Activated CD4-positive, alpha-beta T cell treated with anti-CD3 and anti-CD28 coated beads, Interleukin-2, amount 50 U/mL, for 48 hours (primary cell): ENCODE measurements at places on chromosomes 5 and 9.

- DNase-seq = peak; percentile 25
Observed at GRCh38 chr9:99013550-99013949, 69.8 kb downstream of the COL15A1 start.

- no peak for DNase-seq
Observed at GRCh38 chr5:176610435-176610773, 448 bp upstream of the GPRIN1 start.

DNA sequence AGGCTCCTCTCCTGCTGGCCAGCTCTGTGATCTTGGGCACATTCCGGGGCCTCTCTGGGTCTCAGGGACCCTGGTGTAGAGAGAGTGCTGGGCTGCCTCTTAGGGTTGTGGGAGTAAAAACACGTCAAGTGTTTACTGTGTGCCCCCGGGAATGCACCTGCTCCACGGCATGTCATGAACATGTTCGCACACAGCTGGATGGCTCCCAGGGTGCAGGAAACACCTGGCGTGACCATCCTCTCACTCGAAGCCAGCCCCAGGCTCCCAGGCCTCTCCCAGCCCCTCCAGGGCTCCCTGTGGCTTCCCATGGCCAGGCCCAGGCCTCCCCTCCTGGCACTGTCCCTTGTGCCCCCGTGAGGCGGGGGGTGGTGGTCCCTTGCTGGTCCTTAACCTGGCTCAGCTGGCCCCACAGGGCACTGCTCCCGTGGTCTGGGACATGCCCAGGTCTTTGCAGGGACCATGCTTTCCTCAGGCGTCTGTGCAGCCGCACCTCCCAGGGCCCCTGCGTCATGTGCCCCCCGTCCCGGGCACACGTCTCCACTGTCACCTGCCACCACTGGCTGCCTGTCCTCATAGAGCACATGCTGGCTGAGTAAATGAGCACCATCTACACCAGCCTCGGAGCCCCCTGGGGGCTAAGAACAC lies 44.9 kb downstream of the SLC6A3 start:
- DNase-seq = no peak

GRCh38 chr5:75466006-75466716 lies 45.3 kb downstream of the CERT1 start:
- DNase-seq = no peak

DNA sequence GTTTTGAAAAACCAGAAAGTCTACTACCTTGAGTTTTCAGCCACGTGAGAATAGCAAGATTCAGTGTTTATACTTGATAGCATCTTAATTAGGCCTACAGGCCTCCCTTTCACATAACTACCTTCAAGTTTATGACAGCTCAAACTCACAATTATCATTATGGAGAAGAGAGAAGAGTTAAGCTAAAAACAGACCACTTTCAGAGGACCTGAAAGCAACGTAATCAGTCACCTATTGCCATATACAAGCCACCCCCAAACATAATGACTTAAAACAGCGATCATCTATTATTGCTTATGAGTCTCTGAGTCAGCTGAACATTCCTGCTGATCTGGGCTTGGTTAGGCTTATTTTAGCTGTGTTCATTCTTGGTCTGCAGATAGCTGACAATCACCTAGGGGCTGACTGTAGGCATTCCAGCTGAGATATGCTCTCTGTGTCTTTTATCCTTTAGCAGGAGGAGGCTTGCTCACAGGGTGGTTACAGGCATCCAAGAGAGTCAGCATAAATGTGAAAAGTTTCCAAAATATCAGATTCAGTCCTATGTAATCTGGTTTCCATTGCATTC lies 130.9 kb downstream of the COX7C start:
- DNase-seq = no peak

DNA sequence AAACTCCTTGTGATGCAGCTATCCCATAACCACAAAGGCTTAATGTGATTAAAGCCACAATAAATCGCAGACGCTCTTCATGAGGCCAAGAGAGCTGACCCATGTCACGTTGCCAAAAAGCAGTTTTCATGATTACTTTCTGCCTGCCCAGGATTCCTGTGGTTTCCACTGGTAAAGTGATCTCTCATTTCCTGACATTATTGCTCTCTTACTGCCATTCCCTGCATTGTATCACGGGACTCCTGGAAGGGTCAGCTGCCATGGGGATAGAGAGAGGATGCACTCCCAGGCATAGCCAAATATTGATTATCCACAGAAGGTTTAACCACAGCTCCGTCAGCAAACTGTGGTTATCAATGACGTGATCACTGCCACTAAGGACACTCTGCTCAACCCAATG lies 103.8 kb upstream of the SLC1A3 start:
- no peak for DNase-seq

DNA sequence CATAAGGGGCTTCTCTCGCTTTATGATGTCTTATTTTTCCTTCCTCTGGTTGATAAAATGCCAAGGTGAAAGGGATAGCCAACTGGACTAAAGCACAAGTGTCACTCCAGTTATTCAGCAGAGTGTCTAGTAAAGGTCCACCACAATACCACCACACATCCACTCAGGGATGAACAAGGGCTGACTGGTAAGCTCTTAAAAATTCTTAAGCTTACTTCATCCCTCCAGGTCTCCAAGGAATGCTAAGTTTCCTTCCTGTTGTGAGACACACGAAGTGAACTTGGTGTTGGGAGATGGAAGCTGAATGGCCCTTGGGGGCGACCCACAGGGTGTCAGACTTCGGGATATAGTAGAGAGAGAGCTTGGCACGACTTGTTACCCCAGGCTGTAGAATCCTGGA lies 3.2 kb upstream of the HMGCS1 start:
- DNase-seq = no peak

DNA sequence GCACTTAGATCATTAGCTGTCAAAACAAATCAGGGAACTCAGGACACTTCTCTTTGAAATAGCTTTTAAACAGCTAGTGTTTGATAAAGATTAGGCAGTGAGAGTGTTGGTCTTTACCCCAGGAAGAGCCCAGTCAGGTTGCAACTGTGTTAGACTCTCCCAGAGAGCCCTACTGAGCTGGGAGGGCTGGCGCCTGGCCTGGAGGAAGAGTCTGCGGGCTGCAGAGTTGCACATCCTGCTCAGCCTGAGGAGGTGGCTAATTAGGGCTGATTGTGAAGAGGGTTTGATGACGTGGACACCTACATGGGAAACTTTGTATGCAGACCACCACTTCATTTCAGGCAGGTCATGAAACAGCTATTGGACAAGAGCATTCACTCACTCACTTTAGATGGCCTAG lies 112.0 kb downstream of the TMEM174 start:
- DNase-seq = no peak

GRCh38 chr9:126219648-126220063 lies 107.0 kb upstream of the MVB12B start:
- no peak for DNase-seq

GRCh38 chr5:166961028-166961427 lies 1330.4 kb upstream of the WWC1 start:
- DNase-seq = no peak

GRCh38 chr5:39765366-39765765 lies 340.6 kb upstream of the DAB2 start:
- DNase-seq = no peak

DNA sequence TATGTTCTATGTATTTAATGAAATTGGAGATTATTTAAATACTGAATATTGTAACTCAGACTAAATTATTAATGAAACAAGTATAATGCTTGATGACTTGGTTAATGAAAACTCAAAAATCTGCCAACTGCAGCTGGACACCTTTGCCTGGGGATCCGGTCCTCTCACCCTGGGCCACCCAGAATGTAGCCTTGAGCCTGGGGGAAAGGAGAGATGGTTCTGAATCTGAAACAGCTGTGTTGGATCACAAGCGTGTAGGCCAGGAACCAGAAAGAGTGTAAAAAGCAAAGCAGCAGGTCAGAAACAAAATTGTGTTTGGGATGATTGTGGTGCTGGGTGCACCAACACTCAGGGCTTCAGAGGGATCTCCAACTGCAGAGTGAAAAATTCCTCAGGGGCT lies 38.5 kb downstream of the ADAMTS16 start:
- DNase-seq = no peak

- DNase-seq = no peak
Observed at GRCh38 chr9:38301376-38302106, 91.0 kb upstream of the ALDH1B1 start.

GRCh38 chr5:67612961-67613360 lies 416.4 kb upstream of the CD180 start:
- no peak for DNase-seq

DNA sequence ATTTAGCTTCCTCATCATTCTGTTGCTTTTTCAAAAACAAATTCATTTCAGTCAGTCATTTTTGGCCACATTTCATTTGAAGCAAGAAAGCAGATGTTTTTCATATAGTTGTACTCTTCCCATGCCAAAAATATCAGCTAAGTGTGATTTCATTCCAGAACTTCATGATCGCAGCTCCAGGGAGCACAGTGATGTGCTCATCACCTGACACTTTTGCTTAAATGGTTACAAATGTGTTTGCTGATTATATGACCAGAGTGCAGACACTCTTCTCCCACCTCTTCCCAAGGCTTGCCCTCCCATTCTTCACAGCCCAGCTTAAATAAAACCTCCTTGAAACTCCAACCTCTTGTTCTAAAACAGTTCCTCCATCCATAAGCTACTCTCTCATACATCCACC lies 32.6 kb downstream of the GABRB2 start:
- no peak for DNase-seq

- no peak for DNase-seq
Observed at GRCh38 chr9:84997472-84997871, 327.9 kb downstream of the NTRK2 start.

DNA sequence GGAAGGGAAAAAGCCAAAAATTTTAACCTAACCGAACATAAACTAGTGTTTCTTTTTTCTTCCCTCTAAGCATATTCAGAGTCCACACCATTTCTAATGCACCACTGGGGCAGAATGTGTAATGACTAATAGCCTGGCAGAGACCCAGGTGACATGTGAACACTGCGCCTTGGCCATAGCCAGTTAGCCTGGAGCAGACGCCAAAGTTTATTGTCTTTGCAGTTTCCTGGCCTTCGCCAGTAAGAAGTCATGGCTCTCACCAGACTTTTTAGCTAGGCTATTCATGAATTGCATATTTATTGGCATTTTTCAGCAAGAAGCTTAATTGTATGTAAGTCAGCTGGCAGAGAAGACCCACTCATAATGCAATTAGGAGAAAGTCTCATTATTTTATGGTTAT lies 182.8 kb upstream of the SLC27A6 start:
- DNase-seq = no peak

GRCh38 chr5:60444661-60445360 lies 255.2 kb downstream of the DEPDC1B start:
- no peak for DNase-seq

GRCh38 chr5:143933451-143933850 lies 121.5 kb downstream of the HMHB1 start:
- no peak for DNase-seq

GRCh38 chr5:213803-214395 lies 4.1 kb downstream of the CCDC127 start:
- no peak for DNase-seq

GRCh38 chr9:37747271-37747753 lies 6.3 kb upstream of the TRMT10B start:
- DNase-seq = peak; percentile 70

DNA sequence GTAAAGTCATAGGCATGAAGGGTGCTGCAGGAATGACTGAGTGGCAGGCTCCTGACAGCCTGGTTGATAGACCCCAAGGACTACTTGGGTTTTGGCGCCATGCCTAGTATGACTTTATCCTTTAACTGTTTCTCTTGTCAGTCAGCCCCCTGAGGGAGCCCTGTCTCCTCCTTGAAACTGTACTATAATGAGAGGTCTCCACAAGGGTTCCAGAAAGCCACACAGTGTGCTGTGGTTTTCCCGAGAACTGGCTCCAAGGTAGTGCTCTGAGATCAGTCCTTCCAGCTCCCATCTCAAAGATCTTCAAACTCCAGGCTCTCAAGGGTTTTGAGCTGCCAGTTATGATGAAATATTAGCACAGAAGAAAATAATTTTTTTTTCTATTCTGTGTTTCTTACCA lies 26.7 kb upstream of the TNC start:
- no peak for DNase-seq

DNA sequence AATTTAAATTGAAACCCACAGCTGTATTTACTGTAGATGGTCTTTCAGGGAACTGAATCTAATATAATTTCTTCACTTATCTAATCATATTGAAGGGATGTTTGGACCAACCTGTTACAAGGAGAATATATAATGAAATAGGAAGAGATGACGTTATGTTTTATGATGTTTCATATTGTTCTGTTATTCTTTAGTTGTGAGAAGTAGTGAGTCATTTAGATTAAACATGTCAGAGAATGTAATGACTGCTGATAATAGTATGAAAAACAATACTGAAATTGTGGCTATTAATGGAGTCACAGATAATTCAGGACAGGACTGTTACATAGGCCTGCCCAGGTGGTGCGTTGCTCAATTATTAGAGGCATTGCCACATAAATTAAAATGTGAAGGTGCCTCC lies 1993.4 kb downstream of the EFNA5 start:
- DNase-seq = no peak

- no peak for DNase-seq
Observed at GRCh38 chr9:92607088-92607487, 62.8 kb downstream of the IPPK start.

- no peak for DNase-seq
Observed at GRCh38 chr9:117325110-117325731, 89.6 kb downstream of the ASTN2 start.
